AG04450 (cell line): ENCODE measurements at places on chromosomes 12 and 14.

GRCh38 chr12:93645702-93646101 lies 31.5 kb upstream of the CRADD start:
- DNase-seq = no peak

DNA sequence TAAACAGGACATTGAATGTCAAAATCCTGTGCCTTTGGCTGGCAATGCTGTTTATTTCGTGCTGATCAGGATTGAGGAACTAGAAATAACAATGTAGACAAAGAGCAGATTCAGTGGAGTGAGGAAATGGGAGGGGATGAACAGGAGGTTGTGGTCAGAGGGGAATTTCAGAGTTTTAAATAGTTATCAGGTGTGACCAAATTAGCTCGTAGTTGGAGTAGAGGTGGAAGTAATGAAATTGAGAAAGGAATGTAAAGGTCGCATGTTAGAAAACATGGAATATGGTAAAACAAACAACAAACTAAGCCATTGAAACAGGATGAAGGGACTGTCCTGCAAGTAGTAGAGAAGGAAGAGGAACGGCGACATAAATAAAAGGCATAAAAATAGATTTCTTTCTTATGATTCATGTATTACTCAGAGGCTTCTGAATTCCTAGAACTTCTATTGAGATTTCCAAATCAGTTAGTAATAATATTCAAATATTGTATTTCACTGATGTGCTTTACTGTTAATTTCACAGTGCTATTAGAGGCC lies 9.5 kb upstream of the SAV1 start:
- DNase-seq = no peak

- DNase-seq = no peak
Observed at GRCh38 chr12:106974511-106974910, 12.4 kb downstream of the MTERF2 start.

DNA sequence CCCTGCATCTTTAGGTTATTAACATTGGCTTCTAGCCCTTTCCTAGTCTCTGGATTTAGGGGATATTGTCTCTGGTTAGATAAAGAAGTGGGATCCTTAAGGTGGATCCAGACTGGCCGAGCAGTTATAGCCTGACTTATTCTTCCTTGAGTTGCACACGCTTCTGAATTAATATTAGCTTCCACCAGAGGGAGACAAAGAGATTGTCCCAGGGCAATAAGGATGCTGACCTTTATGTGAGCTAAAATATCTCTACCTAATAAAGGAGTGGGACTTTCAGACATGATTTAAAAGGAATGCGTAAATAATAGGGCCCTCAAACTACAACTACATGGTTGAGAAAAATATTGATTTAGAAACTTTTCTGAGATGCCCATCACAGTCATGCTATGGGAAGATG lies 139.7 kb downstream of the SLCO1B3 start:
- DNase-seq = no peak

DNA sequence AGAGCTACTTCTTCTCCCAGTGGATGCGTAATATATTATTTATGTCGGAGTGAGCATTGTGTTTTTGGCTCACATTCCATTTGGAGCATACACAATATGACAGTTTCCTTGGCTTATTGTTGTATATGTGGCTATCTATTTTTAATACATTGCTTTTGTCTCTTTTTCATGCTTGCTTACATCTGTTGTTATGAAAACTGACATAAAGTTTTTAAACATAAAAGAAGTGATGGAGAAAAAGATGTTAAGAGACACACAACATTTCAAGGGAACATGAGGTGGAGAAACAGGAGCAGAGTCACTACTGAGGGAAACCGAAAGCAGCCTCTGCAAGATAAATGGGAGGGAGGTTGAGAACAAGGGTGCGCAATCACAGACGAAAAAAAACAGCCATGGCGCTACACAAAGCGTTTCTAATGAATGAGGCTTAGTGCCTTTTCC lies 228.4 kb upstream of the NPAS3 start:
- DNase-seq = no peak

DNA sequence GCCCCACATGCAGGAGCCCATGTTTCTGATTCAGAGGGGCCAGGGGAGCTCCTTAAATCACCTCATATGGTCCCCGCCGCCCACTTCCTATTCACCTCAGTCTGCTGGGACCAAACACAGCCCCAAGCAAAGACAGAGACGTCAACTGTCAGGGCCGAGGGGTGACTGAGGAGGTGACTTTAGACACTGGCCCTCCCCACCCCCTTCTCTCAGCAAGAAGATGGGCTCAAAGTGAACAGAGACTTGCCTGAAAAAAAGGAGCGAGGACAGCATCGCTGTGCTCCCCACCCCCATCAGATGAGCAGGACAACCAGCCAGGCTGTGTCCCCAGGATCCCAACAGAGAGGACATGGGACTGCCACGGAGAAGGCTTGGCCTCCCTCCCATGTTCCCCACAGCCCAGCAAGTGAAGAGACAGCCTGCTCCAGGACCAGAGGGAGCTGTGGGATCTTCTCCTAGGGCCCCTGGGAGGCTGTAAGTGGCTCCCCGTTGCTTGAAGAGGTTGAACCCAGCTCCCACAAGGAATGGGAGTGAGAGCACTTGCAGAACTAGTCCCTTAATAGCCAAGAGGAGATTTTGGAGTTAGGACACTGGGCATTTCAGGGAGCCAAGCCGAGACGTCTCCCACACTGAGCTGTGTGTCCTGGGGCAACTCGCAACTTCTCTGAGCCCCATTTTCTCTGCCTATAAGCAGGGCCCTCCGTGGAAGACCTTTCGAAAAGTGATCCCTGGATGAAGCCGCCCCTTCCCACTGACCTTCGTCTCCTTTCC lies 1.3 kb upstream of the KRT79 start:
- DNase-seq = no peak

DNA sequence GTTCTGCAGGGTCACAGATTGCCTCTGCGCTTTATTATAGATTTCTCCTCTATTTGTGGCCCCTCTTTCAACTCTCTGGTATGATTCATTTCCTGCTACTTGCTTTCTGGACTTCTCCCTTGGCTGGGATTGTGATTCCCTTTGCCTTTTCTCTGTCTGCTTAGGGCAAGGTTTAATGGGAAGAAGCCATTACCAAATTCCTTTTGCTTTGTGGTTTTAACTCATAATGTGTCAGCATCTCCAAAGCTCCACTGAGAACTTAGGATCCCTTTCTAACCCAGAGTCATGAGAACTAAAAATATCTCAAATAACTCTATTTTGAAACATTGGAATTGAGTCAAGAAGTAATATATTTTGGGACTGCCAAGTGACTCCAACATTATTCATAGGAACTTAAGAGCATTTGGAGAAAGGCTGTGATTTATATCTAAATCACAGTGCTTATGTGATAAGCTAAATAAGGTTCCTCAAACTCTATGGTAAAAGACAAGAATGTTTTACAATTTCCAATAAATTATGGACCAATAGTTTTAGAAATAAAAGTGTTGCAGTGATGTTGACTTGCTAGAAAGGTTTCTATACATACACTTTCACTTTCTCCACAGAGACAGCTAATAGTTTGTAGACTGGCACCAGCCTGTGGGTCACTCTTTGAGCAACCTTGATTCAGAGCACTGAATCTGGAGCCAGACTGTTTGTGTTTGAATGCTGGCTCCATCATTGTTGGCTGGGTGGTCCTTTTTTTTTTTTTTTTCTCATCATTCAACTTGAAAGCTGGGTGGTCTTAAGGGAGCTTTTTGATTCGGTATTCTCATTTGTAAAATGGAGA lies 93.9 kb downstream of the DACT1 start:
- peak; percentile 93 for DNase-seq

- DNase-seq = no peak
Observed at GRCh38 chr14:70398280-70398679, 18.6 kb downstream of the SYNJ2BP start.

GRCh38 chr14:48086516-48086915 lies 411.1 kb upstream of the MDGA2 start:
- DNase-seq = no peak

GRCh38 chr12:71415336-71416231 lies 24.0 kb upstream of the LGR5 start:
- peak; percentile 20 for DNase-seq

GRCh38 chr14:88621100-88621499 lies 58.3 kb downstream of the ZC3H14 start:
- DNase-seq = no peak

GRCh38 chr12:104438134-104438533 lies 18.6 kb upstream of the CHST11 start:
- DNase-seq = no peak

DNA sequence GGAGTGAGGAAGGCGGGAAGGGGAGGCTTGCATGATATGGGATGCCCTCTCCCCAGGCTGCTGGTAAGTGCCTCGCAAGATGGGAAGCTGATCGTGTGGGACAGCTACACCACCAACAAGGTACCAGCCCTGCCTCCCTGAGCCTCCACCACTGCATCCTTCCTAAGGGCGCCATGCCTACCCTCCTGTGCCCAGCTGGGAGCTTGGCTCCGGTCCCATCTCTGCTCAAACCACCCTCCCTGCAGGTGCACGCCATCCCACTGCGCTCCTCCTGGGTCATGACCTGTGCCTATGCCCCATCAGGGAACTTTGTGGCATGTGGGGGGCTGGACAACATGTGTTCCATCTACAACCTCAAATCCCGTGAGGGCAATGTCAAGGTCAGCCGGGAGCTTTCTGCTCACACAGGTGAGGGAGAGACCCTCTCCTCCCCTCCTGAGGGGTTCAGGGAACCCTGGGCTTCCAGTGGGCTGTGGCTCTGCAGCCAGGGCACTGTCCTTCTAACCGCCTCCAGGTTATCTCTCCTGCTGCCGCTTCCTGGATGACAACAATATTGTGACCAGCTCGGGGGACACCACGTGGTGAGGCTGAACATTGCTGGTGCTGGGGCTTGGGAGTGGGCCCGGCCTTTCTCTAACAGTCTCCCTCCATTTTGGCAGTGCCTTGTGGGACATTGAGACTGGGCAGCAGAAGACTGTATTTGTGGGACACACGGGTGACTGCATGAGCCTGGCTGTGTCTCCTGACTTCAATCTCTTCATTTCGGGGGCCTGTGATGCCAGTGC lies 2.6 kb downstream of the GNB3 start:
- no peak for DNase-seq

- DNase-seq = no peak
Observed at GRCh38 chr12:94195483-94195882, 47.1 kb downstream of the PLXNC1 start.

DNA sequence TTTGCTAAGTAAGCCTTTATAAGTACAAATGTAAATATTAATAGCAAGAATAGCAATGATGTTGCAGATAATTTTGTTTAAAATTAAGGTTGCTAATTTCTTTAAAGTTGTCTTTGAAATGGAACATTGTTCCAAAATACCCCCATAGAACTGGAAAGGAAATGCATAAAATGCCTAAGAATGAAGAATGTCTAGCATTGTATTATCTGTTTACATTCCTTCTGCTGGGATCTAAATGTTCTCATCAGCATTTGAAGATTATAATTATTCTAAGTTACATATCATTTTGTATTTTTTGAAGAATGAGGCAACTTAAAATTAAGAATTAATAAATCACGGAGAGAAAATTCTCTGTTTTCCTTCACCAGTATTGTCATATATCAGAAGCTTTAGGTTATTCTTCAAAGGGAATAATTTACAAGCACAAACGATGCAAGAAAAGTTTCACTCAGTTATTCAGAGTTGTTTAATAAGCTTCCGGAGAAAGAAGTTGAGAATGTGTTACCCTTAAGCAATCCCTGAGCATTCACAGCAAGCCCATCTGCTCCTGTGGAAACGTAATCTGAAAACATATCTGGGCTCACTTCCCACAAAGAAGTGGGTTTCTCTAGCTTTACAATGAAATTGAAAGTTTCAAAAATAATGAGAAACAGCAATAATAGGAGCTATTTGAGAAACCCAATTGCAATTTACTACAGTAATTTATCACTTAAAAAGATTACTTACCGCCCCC lies 21.3 kb downstream of the SLC6A15 start:
- DNase-seq = no peak
